ENCODE measurements at places on chromosomes 1 and 21.

- no peak for DNase-seq
Observed at GRCh38 chr1:211066781-211067384, 67.1 kb downstream of the KCNH1 start.

DNA sequence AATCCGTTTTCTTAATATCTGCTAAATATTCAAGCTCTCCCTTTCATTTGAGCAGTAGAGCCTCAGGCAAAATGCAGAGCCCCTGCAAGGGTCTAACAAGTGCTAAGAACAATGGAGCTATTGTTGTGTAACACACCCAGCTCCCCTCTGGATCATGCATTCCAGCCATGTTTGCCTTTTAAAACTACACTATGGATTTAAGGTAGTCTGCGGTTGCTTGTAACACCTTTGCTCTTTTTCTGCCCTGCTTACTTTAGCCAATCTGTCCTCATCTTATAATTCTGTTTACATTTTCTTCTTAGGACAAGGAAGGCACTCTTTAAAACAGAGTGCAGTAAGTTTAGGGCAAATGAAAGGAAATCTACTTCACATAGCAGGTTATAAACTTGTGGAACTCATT, 60.0 kb upstream of the C1orf105 start:
- no peak for DNase-seq

GRCh38 chr1:62175568-62176179, 19.0 kb upstream of the L1TD1 start:
- DNase-seq, result peak; percentile 51

- DNase-seq, result no peak
Observed at GRCh38 chr1:33874636-33875035, 10.8 kb downstream of the HMGB4 start.

DNA sequence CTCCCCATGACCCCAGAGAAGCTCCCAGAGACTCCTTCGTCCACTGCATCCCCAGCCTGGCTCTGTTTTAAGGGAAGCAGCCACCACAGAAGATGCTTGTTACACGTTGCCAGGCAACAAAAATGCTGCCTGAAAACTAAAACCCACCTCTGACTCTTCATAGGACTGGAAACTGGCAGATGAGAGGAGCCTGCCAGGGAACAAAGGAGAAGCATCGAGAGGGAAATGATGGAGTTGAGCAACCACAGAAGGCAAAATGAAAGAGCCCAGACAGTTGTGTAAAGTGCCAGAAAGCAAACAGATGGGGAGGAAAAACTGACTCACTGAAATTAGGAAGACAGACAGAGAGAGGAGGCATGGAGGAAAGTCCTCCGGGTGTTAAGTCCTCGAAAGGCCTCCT, 118.4 kb downstream of the KCNN3 start:
- DNase-seq, result peak; percentile 21

DNA sequence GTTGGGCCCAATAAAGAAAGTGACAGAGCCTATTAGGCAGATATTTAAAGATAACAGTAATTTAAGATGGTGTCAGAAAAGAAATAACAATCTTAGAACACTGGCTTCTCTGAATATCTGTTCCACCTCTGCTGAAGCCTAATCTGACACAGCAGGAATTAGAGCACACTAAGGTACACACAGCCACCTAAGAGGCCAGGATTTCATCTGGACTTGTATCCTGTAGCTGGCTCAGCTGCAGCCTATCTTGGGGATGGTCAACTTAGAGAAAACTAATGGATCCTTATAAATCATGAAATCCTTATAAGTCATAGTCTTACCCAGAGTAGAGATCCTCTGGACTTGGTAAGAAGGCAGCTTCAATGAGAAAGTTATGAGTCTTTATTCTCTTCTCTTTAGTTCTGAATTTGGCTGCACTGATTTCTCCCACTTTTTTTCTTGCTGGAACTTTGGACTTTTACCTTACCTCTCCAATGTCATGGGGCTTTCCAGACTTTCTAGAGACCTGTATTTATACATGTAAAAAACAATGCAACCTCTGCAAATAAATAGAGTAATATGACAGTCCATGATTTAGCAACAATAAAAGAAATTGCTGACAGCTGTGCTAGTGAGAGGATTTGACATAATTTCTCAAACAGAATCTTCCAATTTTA, at the start of gene GBP7:
Gene GBP7 (minus strand): TSS at position 403 of the 656 bp plus-strand sequence. CDS start 4,068 bp downstream, outside the sequence.
- no peak for DNase-seq

DNA sequence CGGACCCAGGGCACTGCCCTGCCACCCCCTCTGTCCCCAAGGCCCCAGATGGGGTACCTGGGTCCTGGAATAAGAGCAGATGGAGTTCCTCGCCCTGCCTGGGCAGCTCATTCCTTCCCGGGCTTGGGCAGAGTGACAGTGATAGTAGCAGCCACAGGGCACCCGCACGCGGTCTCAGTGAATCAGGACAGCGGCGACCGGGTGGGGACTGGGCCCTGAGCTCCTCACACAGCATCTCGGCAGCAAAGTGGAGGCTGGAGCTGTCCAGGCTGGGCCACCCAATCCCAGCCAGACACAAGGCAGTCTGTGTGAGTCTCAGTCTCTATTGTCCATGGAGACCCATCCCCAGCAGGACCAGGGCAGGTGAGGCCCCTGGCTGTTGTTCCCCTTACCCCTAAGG, 37.4 kb upstream of the CCDC27 start:
- no peak for DNase-seq

- peak; percentile 96 for DNase-seq
Observed at GRCh38 chr1:218380125-218380977, 35.2 kb downstream of the TGFB2 start.

- DNase-seq, result peak; percentile 13
Observed at GRCh38 chr1:196209265-196209664, 399.0 kb downstream of the KCNT2 start.

GRCh38 chr1:157566484-157567300, 14.4 kb upstream of the FCRL5 start:
- DNase-seq, result no peak

GRCh38 chr1:44302541-44302940, 52.5 kb downstream of the ERI3 start:
- DNase-seq, result no peak

GRCh38 chr21:44399151-44399954, 45.9 kb downstream of the TRPM2 start:
- no peak for DNase-seq

DNA sequence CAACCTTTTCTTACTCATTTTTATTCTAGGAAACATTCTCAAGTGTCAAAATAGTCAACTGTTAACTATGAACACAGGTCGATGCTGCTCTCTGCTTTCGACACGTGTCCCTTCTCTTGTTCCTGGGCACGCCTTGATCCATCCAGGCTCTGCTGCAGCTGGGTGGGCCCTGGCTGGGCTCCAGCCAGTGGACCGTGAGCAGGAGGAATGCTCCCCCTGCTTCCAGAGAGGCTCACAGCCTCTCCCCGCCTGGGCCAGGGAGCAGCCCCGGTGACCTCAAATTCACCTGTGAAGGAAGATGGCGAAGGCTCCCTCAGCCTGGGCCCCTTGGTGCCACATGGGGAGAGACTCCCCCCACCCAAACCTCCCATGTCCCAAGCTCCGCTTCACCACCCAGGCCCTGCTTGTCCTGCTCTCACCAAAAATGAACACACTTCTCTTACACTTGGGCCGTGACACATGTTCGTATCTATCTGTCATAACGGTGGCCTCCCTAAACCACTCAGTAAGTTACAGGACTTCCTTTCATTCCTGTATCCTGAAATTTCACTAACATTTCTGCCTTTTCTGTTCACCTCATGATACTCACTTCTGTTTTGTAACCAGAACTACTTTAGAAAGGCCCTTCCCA, 24.6 kb upstream of the ADARB1 start:
- no peak for DNase-seq

Measured in fibroblast of upper back skin (primary cell).